ENCODE measurements at places on chromosomes 1 and 21.

- peak; percentile 92 for DNase-seq
Measured at GRCh38 chr1:10717296-10718082, 79.0 kb downstream of the CASZ1 start.

GRCh38 chr1:220213382-220213983 lies 58.8 kb downstream of the RAB3GAP2 start:
- no peak for DNase-seq

DNA sequence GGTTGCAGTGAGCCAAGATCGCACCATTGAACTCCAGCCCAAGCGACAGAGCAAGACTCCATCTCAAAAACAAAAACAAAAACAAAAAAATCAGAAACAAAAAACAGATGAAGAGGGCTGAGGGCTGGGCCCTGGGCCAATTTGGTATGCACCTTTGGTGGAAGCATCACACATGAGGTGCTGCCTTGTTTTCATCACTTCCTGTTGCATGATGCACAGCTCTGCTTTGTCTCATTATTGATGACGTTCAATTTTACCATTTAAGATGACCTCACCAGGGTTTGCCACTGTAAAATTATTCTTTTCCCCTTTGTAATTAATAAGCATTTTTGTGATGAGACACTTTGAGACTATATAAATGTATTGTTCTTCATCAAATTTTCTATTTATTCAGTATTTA lies 9.8 kb upstream of the IFNAR2 start:
- DNase-seq: no peak

DNA sequence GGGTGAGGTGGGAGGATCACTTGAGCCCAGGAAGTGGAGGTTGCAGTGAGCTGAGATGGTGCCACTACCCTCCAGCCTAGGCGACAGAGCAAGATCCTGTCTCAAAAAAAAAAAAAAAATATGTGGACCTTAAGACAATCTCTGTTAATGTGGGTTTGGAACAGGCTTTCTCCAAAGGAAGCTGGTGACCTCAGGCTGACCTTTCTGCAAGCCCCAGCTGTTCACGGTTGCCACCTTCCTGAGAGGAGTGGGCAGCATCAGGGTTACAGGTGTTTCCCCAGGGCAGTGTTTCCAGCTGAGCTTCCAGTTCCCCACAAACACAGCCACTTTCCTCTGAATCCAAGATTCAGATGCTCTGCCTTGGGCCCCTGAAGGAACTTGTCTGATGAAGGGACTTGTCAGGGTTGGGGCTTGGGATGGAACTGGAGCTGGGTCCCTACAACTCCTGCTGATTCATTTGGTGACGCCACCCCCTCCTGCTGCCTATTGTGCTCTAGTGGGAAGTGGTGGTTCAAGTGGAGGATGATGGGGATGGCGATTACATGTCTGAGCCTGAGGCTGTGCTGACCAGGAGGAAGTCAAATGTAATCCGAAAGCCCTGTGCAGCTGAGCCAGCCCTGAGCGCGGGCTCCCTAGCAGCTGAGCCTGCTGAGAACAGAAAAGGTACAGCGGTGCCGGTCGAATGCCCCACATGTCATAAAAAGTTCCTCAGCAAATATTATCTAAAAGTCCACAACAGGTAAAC lies 1.9 kb downstream of the ZBTB48 start:
- DNase-seq: peak; percentile 37

GRCh38 chr21:45802425-45802824 lies 158.9 kb downstream of the PCBP3 start:
- DNase-seq: no peak

- DNase-seq: peak; percentile 71
Measured at GRCh38 chr1:11790880-11791715, 14.7 kb downstream of the MTHFR start.

DNA sequence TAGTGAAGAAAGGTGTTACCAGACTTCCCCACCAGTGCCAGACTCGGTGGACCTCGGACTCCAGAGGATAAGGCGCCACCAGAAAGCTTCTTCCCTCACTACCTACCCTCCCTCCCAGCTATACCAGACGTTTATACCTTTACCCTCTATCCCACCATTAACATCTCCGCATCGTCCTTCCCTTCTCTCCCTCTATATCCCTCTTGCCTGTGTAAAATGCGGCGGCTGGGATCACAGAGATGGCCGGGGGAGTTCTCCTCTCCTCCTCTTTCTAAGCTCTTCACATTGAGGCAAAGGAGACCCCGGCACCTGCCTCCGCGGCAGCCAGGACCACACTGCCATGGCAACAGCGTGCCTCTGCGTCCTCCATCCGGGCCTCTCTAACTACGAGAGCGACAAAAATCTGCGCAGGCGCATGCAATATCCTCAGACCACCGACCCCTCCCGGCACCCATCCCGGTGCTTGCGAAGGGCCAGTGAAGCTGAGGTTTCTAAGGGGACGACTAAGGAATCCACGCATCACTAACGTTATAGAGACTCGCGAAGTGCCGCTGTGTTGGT lies at the start of gene CCDC181:
Gene CCDC181, minus strand, starts transcription at position 394 of the 561 bp plus-strand sequence. CDS start 2,547 bp downstream, outside the sequence.
- peak; percentile 7 for DNase-seq

GRCh38 chr1:108829498-108829916 lies 27.4 kb downstream of the AKNAD1 start:
- DNase-seq: no peak

- DNase-seq: no peak
Measured at GRCh38 chr1:100302739-100303138, 36.7 kb downstream of the RTCA start.

- DNase-seq: no peak
Measured at GRCh38 chr1:209291715-209292114, 291.8 kb upstream of the CAMK1G start.

- DNase-seq: no peak
Measured at GRCh38 chr21:14064296-14064645, 146.5 kb downstream of the LIPI start.

DNA sequence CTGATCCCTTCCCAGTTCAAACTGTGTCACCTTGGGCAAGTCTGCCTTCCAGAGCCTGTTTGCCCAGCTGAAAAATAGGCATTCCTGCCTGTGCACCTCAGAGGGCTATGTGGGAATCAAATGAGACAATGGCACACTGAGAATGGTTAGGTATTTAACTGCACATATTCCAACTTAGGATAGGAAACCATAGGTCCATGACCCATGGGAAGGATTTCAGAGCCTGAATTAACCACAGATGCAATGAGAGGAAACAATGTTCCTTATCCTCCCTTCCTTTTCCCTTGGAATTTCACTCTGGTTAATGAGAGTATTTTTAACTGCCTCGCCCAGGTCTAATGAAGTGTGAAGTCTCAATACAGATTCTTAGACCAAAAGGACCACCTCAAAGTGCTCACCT lies 12.7 kb downstream of the PAFAH2 start:
- DNase-seq: no peak

GRCh38 chr1:203127666-203128430 lies at the start of gene ADORA1:
Gene ADORA1 (plus strand): TSS chr1:203127726. CDS start chr1:203128842, 1,116 bp downstream.
- no peak for DNase-seq

DNA sequence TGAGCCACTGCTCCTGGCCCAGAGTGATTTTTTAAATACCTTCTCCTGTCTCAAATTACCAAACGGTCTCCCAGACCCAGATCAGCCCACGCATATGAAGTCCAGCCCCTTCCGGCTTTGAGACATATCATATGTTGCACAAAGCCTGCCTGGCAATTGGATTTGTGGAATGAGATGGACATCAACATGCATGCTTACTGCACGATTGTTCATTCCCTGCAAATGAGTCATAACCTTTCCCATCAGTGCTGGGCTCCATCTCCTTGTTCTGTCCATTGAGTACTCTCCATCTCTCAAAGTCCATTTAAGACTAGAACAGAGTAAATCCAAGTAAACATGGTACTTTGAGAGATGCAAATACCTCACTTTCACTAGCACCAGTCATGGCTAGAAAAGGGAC lies 612.2 kb upstream of the USP24 start:
- DNase-seq: no peak

DNA sequence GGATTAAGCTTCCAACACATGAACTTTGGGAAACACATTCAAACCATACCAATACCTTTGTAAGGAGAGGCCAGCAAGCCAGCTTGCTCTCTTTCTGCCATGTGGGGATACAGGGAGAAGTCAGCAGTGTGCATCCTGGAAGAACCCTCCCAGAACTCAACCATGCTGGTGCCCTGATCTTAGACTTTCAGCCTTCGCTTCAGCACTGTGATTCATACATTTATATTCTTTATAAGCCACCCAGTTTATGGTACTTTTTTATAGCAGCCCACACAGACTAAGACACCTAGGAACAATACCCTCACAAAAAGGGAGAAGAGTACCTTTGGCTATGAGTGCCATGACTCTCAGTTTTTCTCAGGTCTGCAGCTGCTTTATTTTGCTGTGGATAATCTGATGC lies 35.9 kb downstream of the C1orf87 start:
- no peak for DNase-seq

DNA sequence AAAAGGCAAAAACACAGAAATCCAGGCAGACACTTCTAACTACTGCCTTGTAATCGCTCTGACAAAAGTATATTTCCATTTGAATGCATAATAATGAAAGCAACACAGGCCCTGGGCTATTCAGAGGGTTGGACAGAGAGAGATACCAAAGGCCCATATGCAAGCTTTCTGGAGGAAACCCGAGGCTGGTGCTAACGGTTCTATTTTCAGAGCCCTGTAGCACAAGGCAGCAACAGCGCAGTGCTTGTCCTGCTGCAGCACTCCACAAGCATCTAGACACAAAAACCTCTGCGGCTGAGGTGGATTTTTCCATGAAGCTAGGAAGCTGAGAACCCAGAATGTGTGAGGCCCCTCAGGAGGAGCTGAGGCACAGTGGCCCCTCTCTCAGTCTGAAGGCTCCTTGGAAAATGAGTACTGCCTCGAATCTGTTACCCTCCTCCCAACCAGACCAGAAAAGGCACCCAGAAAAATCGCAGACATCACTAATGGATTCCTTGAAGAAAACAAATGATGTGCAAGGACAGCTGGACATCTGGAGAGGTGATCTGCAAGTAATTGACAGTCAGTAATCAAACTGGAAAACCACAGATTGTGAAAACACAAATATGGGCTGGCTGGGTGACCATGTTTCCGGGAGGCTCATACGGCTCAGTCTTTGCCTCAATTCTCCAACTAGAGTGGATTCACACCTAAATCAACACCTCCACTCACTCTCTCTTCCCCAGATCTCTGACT lies 54.0 kb downstream of the COLGALT2 start:
- DNase-seq: no peak

DNA sequence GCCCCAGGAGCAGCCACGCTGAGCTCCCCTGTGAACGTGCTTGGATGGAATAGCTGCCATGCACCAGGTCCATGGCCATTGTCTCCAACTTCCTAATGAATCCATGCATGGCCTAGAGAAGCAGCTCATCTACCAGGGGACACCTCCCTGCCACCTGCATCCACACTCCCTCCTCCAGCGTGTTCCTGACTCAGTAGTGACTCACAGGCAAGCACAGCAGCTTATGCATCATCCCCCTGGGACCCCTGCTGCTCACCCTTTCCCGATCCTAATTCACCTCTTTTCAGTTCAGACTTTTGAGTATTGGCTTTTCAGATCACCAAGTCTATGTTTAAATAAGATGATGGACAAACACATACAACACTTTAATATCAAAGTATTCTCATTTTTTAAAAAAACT lies 39.9 kb upstream of the TADA1 start:
- DNase-seq: no peak

Data from hematopoietic multipotent progenitor cell treated with erythropoietin and hydrocortisone succinate and interleukin-3 and kit ligand, for 8 days (in vitro differentiated cells).